ENCODE measurements at places on chromosomes 1 and 21. TPM values are rescaled to one million over a fixed set of nuclear protein-coding genes. Genes with fewer than 3 reads are reported as not detected.

Gene RHD
- total RNA-seq = not detected

Gene APOBEC4
- not detected for total RNA-seq

Gene DNASE2B
- not detected for total RNA-seq

Gene NID1
- 8.0 TPM for total RNA-seq

Gene SH2D5
- total RNA-seq = 11.9 TPM

Gene SPATA21
- total RNA-seq = not detected

Gene CELA2A
- total RNA-seq = not detected

Gene DMRTA2
- 0.26 TPM for total RNA-seq

Gene SLAMF8
- total RNA-seq = 0.22 TPM

Gene CD101
- total RNA-seq = 0.23 TPM

Gene NFIA
- total RNA-seq = 9.3 TPM

Gene PROX1
- total RNA-seq = 0.02 TPM

Gene TTC24
- not detected for total RNA-seq

Gene LRRC53
- total RNA-seq = not detected

Gene DNAI4
- total RNA-seq = 0.51 TPM

Gene KIAA0040
- total RNA-seq = 0.76 TPM

Gene AVPR1B
- total RNA-seq = not detected

Gene FAM151A
- 0.32 TPM for total RNA-seq

Gene CDK18
- total RNA-seq = 0.96 TPM

Gene SNX7
- total RNA-seq = 27.3 TPM

Gene KCNA3
- total RNA-seq = not detected

Gene NTMT2
- total RNA-seq = not detected

Gene TFF2
- not detected for total RNA-seq

Gene VWA5B1
- not detected for total RNA-seq

Gene TNFSF4
- not detected for total RNA-seq

Gene ZDHHC18
- total RNA-seq = 35.3 TPM

Gene GPR137B
- total RNA-seq = 16.5 TPM

Gene ADAMTS4
- not detected for total RNA-seq

Gene INAVA
- total RNA-seq = 46.3 TPM

Gene AGT
- 0.13 TPM for total RNA-seq

Gene MCOLN2
- total RNA-seq = 2.3 TPM

Gene SLC19A1
- 18.9 TPM for total RNA-seq

Gene OR2T4
- total RNA-seq = not detected

Gene SGIP1
- total RNA-seq = not detected

Gene TMEM52
- total RNA-seq = 0.30 TPM

Gene TFAP2E
- total RNA-seq = 0.31 TPM

Gene HPCA
- total RNA-seq = 0.21 TPM

Gene FMN2
- total RNA-seq = 4.2 TPM

Gene NECTIN4
- total RNA-seq = 1.9 TPM

Gene PLEKHM2
- total RNA-seq = 26.3 TPM

Data from A549 treated with Mapracorat at 1 μM for 4 hours (cell line).